Chondrocyte (in vitro differentiated cells): ENCODE measurements at places on chromosomes 5 and 9.

DNA sequence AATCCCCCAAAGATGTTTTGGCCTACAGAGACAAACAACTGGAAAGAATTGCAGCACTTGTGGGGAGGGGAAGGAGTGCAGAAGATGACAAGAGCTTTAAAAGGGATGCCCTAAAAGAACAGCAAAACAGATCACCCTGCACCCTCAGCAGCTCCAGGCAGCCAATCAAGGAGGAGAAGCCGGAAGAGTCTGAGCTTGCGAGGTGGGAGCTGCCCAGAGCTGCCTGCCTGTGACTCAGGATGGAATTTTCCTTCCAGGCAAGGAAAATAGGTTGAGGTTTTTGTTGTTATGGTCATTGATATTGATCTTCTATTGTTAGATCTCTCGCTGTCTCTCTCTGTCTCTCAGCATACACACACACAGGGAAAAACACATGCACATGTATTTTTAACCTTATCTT, 70.3 kb upstream of the MAP1B start:
- DNase-seq: no peak

GRCh38 chr9:134722120-134722701, 80.6 kb downstream of the COL5A1 start:
- DNase-seq: no peak

DNA sequence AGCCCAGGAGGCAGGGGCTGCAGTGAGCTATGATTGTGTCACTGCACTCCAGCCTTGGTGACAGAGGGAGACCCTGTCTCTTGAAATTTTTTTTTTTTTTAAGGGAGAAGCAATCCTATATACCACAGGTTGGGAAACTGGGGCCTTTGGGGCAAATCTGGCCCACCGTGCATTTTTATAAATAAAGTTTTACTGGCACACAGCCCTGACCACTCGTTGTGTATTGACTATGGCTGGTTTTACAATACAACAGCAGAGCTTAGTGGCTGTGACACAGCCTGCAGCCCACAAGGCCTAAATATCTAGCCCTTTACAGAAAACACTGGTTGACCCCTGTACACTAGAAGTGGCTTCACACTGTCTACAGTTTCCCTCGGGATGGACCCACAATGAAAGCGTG, 58.0 kb downstream of the SECISBP2 start:
- DNase-seq: no peak

GRCh38 chr5:89128092-89128491, 245.1 kb upstream of the MEF2C start:
- no peak for DNase-seq

DNA sequence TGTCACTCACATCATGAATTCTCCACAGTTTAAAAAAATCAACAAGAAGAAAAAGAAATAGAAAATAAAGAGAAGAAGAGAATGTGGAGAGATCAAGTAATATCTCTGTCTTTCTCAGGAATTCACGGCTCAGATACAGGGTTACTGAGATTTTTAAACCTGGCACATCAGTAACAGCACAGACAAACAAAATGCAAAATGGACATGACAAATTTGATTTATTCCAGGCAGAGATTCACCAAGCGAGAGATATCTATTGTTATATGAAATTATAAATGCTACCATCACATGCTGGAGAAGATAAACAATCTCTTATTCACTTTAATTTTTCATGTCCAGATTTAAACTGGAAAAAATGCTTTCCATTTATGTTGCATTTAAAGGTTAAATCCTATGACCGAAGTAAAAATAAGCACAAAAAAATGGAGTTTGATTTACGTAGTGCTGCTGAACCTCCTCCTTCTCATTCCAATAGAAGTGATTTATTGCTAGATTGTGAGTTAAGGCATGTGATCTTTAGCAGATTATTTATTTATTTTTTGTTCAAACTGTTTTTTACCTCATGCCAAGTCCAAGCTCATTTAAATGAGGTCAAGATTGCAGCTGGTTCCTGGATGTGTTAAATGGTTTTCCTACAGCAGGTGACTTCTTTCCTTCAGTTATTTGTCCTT, 926.4 kb downstream of the MAT2B start:
- no peak for DNase-seq

GRCh38 chr5:178309271-178310013, 76.8 kb upstream of the PHYKPL start:
- peak; percentile 73 for DNase-seq

DNA sequence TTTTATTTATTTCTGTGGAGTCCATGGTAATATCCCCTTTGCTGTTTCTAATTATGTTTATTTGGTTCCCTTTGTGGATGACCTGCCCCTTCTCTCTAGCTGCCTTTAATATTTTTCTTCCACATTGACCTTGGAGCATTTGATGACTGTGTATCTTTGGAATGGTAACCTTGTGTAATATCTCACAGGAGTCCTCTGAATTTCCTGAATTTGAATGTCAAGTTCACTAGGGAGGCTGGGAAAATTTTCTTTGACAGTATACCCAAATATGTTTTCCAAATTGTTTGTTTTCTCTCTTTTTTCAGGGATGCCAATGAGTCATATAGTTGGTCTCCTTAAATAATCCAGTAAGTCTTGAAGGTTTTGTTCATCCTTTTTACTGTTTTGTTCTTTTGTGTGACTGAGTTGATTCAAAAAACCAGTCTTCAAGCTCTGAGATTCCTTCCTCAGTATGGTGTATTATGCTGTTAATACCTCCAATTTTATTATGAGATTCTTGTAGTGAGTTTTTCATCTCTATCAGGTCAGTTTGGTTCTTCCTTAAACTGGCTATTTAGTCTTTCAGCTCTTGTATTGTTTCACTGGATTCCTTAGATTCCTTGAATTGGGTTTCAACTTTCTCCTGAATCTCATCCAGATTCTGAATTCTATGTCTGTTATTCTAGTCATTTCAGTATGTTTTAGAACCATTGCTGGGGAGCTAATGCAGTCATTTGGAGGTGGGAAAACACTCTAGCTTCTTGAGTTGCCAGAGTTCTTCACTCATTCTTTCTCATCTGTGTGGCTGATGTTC, 349.0 kb upstream of the TARS1 start:
- no peak for DNase-seq

DNA sequence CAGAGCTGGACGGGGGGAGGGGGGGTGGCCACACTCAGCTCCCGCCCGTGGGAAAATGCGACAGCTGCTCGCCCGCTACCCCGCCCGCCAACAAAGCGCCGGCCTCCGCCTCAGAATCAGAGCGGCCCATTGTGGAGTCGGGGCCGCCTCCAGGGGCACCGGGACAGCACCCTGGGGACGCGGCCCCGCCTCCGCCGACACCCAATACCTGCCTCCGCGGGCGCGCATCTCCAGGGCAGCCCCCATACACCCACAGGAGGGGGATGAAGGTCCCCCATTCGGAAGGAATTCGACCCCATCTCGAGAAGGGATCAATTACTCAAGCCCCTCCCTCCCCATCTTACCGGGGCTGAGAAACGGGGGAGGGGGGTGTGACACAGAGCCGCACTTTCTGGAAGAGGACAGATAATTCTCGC, 1.3 kb downstream of the NOTCH1 start:
- no peak for DNase-seq

DNA sequence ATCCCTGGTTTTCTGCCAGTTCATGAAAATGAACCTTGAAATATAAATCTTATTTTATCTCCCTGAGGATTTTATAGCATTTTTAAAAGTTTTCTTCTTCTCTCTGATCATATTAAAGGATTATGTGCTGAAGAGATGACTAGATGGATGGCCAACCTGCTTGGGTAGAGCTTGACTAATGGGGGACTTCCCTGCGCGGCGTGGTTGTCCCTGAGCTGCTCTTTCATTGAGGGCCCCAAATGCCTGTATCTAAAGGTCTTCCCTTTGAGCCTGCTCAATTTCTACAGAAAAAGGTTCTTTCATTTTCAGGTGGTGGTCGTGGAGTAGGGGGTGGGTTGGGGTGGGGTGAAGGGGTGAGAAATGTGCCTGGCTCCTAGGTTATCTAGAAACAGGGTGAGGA, 20.5 kb upstream of the CDKN2AIPNL start:
- DNase-seq: no peak

DNA sequence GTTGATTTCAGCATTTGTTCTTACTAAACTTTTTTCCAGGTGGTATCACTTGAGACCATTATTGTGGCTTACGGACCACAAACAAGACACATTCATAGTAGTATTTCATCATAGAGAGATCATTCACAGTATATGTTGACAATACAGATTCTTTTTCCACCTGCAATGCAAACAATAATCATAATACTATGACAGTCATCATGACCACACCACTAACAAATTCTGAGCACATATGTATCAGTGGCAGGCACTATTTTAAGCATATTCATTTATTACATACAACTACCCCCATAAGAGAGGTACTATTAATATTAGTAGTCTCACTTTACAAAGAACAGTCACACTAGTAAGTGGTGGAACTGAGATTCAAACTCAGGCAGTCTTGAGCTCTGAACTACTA, 31.0 kb upstream of the C9orf40 start:
- no peak for DNase-seq

- no peak for DNase-seq
These were observed 43.6 kb upstream of the SYNPO start for GRCh38 chr5:150596826-150597225.
